ENCODE measurements at places on chromosomes 1 and 21.

DNA sequence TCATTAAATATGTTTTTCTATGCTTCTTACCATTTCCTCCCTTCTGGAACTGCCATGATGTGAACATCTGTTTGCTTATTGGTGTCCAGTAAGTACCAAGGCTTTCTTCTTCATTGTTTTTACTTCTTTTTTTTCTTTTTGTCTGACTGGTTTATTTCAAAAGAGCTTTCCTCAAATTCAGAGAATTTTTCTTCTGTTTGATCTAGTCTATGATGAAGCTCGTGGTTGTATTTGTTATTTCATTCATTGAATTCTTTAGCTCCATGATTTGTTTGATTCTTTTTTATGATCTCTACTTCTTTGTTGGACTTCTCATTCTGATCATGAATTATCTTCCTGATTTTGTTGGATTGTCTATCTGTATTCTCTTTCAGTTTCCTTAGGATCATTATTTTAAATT, 49.5 kb upstream of the PKN2 start:
- DNase-seq = no peak

- DNase-seq = no peak
These were observed 3.8 kb downstream of the COLGALT2 start for GRCh38 chr1:184033711-184034167.

DNA sequence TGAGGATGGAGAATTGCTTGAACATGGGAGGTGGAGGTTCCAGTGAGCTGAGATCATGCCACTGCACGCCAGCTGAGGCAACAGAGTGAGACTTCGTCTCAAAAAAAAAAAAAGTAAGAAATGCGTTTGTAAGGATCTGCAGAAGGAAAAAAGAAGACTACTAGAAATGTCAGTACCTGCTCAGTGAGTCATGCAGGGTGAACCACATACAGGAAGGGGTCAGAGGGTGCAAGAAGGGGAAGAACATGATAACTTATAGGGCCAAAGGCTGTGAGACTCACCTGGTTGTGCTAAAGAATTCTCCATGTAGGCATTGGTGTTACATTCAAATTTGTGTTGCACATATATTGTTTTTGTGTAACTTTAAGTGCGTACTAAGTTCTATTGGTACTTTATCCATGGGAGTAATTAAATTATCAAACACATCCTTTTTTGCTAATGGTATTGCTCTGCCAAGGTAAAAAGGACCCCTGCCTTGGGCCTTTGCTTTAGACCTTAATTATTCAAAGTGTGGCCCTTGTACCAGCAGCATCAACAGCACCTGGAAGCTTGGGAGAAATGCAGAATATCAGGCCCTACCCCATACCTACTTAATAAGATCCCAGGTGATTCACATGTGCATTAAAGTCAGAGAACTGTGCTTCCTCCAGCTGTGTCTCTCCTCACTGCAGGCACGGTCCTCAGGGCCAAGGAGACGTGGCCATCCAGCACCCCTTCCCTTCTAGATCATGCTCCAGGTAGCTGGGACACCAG, 96.4 kb upstream of the PPP2R5A start:
- DNase-seq = no peak

GRCh38 chr1:31707711-31708110, 3.9 kb upstream of the COL16A1 start:
- DNase-seq = peak; percentile 20

DNA sequence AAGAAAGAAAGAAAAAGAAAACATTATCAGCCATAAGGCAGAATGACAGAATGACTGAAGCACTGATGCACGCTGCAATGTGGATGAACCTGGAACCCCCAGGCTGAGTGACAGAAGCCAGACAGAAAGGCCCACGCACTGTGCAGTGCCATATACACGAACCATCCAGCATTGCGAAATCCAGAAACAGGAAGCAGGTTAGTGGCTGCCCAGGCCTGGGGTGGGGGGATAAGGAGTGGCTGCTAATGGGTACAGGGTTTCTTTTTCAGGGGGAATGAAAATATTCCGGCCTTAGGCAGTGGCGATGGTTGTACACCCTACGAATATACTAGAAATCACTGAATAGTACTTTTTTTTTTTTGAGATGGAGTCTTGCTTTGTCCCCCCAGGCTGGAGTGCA, 57.0 kb downstream of the CHD5 start:
- peak; percentile 37 for DNase-seq

DNA sequence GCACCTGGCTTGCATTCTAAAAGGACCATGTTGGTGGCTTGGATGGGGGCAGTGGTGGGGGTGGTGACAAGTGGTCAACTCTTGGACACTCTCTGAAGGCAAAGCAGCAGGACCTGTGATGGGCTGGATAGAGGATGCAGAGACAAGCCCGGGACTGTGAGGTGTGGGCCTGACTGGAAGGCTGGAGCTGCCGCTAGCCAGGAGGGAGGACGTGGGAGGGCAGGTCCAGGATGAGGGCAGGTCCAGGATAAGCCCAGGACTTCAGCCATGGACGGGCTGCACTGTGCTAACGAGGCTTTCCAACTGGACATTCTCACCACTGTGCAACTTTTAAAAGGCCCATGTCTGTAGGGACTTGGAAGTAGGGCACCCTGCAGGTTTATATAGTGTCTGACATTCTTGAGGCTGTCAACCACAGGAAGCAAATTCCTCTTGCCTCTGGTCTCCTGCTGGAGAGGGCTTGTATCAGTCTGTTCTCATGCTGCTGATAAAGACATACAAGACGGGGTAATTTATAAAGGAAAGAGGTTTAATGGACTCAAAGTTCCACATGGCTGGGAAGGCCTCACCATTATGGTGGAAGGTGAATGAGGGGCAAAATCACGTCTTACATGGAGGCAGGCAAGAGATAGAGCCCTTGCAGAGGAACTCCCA, 8.3 kb upstream of the C1orf167 start:
- no peak for DNase-seq

DNA sequence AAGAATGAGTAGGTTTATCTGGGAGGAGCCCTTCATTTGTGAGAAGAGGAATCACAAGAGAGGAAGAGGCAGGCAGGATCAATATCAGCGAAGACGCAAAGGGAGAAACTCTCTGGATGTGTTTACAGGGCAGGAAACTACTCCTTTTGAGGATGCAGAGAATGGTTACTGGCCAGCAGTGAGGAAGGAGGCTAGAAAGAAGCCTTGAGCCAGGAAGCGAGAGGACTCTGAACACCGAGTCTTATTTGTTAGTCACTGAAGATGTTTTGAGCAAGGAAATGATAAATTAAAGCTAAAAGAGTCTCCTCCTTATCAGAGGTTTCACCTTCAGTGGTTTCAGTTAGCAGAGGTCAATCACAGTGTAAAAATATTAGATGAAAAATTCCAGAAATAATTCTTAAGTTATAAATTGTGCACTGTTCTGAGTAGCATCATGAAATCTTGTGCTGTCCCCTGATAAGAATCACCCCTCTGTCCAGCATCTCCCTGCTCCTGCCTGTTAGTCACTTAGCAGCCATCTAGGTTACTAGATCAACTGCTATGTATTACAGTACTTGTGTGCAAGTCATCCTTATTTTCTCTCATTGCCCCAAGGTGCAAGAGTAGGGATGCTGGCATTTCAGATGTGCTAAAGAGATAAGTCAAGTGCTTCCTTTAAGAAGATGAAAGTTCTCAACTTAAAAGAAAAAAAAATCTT, 43.5 kb downstream of the WLS start:
- no peak for DNase-seq

DNA sequence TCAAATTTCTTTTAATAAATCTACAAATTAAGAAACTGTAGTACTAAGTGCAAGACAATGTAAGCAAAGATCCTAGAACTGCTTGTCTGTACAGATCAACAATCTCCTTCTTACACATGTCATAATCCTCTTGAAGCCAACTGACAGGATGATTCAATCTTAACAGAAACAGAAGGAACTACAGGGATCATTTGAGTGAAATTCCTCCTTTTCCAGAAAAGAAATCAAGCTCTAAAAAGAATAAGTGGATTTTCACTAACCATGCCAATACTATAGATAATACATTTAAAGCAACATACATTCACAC, 53.2 kb downstream of the RAB3GAP2 start:
- no peak for DNase-seq

DNA sequence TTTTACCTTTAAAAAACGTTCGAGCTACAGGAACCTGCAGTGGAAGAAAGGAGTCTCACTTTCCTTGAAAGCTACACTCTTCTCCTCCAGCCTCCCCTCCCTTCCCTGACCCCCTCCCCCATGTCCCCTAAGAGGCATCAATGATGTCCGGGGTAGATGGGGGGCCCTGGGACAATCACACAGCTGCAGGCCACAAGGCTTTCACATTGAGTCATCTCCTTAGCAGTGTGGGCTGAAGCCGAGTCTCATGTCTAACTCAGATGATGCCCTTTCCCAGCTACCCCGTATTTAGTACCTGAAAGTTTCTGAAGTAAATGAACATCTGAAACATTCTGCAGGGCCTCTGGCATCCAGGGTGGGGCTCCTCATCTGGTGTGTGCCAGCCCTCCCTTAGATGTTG, 6.3 kb upstream of the GPR25 start:
- no peak for DNase-seq

DNA sequence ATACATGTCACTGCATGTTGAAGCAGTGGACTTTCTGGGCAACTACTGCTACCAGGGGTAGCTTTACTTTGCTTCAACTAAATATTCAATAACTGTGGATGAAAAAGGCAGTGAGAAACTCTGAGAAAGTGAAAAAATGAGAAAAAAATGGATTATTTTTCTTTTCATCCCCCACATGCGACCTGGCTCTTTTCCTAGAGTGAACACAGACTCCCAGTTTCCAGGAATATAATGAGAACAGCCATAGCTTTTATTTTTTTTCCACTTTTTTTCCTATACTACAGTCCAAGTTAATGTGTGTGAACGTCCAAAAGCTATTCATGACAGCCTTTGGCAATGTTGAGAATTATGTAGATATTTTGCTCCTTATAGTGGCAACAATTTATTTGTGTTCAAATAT, 230.4 kb downstream of the DNM3 start:
- no peak for DNase-seq

- peak; percentile 78 for DNase-seq
These were observed 12.8 kb downstream of the TRAPPC10 start for GRCh38 chr21:44024887-44025353.

DNA sequence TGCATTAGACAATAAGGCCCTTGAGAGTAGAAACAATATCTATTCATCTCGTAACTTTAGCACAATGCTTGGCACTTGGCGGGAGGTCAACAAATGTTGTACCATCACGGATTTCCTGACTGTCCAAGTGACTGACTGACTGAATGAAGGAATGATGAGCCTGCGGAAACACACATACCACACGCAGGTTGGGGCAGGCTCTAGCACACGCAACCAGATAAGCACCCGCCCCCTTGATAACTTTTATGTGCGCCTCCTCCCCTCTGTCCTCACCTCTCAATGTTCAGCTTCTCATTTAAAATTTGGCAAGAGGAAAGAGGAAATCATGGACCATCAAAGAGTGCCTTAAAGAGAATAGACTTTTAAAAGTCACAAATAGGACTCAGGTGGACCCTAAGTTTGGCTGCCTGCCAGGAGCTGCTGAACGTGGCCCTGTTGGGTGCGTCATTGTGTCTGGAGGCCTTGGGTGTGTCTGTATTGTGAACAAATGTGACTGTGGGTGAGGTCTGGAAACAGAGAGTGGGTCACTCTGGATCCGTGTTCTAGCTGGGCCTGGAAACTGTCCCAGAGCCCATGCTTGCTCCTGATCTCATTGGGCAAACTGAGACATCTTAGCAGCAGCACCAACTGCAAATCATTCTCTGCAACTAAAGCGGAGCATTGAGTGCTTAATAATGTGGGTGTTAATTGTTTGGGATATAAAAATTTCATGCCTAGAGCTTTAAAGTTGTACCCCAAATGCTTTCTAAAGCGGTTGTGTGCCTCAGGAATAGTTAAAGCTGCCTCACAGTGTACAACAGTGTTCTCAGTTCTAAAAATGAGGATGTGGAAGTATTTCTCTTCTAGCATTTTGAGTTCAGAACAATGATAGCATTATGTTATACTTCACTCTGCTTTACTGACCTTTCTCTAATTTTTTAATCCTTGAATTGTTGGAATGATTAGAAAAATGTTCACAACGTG, 47.6 kb upstream of the ABCG1 start:
- DNase-seq = no peak

DNA sequence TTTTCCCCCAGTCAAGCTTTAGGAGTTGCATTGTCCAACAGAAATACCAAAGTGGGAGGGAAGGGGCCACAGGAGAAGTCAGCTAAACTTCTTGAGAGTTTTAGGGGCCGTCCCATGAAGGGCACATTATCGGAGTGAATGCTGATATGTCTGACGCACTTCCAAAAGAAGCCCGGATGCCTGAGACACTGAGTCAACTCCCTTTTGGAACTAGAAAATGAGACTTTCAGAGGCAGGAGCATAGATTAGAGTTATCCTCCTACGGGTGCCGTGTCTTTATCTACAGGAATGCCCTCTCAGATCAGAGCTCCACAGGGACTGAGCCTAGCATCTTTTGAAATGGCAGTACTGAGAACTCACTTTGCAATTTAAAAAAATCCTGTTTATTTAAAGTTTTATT, 13.1 kb downstream of the ACTN2 start:
- no peak for DNase-seq

GRCh38 chr1:229012823-229013222, 258.1 kb upstream of the RAB4A start:
- DNase-seq = no peak

DNA sequence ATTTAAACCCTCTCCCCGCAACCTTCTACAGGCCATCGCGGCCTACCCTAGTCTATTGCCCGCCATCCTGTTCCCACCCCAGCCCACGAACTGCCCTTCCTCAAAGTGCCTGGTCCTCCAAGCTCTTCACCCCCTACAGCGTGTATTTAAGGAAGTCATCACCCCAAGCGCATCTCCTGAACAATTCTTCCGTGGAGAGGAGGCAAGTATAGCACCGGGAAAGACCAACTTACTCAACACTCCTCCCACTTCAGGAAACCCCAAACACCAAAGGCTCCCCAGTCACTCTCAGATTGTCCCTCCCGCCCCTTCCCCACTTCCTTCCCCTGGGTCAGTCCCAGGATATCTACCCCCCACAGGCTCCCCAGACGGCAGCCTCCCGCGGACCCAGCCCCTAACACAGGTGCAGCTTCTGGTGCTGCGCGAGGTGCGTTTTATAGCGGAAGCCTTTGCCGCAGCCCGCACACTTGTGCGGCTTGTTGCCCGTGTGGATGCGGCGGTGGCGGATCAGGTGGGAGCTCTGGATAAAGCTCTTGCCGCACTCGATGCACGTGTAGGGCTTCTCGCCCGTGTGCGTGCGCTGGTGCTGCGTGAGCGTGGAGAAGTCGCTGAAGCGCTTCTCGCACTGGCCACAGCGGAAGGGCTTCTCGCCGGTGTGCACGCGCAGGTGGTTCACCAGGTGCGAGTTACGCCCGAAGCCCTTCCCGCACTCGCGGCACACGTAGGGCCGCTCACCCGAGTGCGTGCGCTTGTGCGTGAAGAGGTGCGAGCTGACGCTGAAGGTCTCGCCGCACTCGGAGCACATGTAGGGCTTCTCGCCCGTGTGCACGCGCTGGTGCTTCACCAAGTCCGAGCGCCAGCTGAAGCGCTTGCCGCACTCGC, 25.5 kb downstream of the ZNF697 start:
- no peak for DNase-seq

- peak; percentile 49 for DNase-seq
These were observed 42.9 kb downstream of the IER5 start for GRCh38 chr1:181131255-181131941.

DNA sequence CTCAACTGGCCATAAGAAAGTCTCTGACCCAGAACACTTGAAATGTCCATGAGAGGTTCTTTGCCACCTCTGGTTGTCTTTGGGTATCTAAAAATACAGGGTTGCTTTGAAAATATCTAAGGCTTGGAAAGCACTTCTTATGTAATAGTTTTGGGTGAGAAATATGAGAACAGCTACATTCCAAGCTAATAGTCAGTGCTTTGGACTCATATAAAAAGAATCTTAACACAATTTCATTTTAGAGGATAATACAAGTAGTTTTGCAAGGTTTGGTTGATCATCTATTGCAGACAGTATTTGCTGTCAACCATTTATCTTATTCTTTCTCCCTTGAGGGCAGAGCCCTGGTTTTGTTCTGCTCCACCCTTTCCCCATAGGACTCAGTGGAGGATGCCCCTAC, 207.5 kb downstream of the KCNK2 start:
- DNase-seq = no peak
